ENCODE measurements at places on chromosomes 12 and 14.

GRCh38 chr12:112557951-112558630 lies 139.3 kb downstream of the PTPN11 start:
- DNase-seq = no peak

DNA sequence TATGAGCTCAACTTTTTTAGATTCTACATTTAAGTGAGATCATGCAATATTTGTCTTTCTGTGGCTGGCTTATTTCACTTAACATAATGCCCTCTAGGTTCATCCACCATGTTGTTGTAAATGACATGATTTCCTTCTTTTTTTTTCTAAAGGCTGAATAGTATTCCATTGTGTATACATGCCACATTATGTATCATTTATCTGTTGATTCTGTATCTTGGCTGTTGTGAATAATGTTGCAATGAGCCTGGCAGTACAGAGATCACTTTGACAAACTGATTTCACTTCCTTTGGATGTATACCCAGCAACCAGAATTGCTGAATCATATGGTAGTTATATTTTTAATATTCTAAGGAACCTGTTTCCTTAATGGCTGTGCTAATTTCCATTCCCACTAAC lies 19.1 kb downstream of the FBXW8 start:
- DNase-seq = no peak

GRCh38 chr14:51789596-51789995 lies 70.8 kb upstream of the GNG2 start:
- DNase-seq = no peak

GRCh38 chr14:93533842-93534241 lies 103.1 kb downstream of the UNC79 start:
- no peak for DNase-seq

DNA sequence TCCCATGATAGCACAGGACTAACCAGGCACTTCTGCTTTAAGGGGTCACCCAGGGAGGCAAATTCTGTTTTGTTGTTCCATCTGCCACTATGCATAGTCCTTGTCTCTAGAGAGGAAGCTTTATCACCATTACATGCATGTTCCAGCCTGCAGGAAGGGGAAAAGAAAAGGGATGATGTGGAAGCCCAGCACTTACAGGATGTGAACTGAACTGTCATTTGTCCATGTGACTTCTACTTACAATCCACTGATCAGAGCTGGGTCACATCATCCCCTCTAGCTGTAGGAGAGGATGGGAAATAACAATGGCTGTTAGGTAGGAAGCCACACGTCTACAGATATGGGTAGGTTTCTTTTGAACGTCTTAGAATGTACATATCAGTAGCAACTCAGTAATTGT lies 203.1 kb downstream of the PTPRO start:
- DNase-seq = no peak

DNA sequence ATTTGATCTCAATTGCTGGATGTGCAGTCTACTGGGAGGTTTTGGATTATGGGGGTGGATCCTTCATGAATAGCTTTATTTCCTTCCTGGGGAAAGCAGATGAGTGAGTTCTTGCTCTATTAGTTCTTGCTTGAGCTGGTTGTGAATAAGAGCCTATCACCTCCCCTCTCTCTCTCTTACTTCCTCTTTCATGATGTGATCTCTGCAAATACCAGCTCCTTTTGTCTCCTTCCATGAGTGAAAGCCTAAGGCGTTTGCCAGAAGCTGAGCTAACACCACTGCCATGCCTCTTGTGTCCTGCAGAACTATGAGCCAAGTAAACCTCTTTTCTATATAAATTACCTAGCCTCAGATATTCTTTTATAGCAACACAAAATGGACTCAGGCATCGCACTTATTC lies 302.7 kb downstream of the CCER1 start:
- DNase-seq = no peak

GRCh38 chr12:100544165-100544564 lies 29.3 kb upstream of the GAS2L3 start:
- DNase-seq = no peak

DNA sequence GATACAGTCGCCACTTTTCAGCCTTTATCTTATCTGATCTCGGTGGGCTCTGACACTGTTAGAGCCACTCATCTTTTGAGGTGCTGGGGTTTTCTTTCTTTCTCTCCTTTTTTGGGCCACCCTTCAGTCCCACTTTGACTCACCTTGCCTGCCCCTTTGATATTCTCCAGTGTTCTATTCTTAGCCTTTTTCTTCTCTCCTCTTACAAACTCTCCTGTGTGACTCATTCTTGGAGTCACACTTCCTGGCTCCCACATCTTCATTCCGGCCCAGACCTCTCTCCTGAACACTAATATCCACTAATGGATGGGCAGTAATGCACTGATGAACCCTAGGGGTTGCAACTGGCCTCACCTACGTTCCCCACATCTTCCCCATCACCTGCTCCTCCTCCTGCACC lies 2.2 kb upstream of the DCD start:
- DNase-seq = no peak

DNA sequence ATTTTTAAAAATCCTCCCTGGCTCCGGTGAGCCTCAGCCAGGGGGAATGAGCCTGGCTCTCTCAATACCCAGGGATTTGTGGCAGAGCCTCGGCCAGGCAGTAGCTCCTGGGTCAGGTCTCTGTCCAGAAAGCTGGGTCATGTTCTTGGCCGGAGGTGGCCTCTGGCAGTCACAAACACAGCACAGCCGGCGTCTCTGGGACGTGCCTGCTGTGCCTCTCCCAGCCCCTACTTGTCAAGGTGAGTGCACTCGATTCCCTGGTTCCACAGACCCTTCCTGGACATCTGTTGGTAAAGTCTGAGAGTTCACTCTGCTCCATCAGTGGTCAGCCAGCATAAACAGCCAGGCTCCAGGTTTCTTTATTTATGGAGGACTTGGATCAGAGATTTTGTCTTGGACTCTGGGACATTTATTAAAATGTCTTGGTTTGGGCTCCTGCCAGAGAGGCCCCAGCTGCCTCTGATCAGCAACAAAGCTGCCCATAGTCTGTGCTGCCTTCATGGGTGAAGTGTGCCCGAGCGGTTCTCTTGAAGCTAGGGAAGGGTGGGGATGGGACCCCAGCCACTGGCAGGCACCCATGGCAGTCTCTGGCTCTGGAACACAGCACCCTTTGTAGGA lies 56.7 kb downstream of the DGLUCY start:
- DNase-seq = no peak

DNA sequence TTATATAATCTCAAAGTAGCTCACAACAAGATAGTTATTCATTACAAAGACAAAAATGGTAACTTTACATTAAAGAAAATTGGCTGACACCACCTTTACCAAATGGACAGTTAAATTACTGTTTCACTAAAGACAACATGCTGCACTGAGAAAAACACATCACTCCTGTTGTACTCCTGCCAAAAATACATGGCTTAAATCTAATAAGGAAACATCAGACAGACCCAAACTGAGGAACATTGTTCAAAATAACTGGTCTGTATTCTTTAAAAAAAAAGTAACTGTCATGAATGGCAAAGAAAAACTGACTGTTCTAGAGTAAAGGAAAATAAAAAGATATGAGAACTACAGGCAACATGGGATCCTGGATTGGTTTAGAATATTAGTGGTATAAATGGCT lies 151.3 kb upstream of the DCN start:
- DNase-seq = no peak

DNA sequence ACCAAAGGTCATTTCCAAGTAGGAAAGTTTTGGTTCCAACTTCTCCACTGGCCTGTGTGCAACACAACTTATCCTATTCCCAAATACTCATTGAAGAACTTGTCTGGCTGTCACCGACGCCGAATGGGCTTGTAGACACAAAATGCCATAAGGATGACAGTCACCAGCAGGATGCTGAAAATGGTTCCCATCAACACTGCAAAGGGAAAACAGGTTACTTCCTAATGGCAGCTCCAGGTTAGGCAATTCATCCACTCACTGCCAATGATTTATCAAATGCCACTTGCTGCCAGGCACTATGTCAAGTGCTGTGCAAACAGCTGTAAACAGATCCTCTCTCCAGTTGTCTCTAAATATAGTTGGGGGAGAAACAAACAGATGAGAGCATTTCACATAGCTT lies 6.1 kb downstream of the C12orf76 start:
- DNase-seq = no peak

Measured in stimulated activated CD8-positive, alpha-beta memory T cell treated with anti-CD3 and anti-CD28 coated beads, Interleukin-2, amount 100 ng/mL, for 48 hours (primary cell).